ENCODE measurements at places on chromosomes 13 and 19.

- no peak for DNase-seq
These were observed 14.9 kb downstream of the FGF21 start for GRCh38 chr19:48770266-48770665.

GRCh38 chr19:4068047-4068966 lies 1.6 kb upstream of the ZBTB7A start:
- no peak for DNase-seq

- DNase-seq = no peak
These were observed 15.2 kb downstream of the SIGLEC7 start for GRCh38 chr19:51157265-51157664.

- DNase-seq = no peak
These were observed 13.9 kb downstream of the IGLON5 start for GRCh38 chr19:51325161-51325976.

- no peak for DNase-seq
These were observed 448.2 kb downstream of the LIG4 start for GRCh38 chr13:107767119-107767518.

- no peak for DNase-seq
These were observed 6.1 kb upstream of the CEACAM7 start for GRCh38 chr19:41694196-41694595.

GRCh38 chr13:74769333-74769732 lies 635.1 kb upstream of the KLF12 start:
- no peak for DNase-seq

GRCh38 chr13:98803921-98804320 lies 51.4 kb upstream of the SLC15A1 start:
- DNase-seq = no peak

- no peak for DNase-seq
These were observed 33.1 kb downstream of the ITM2B start for GRCh38 chr13:48266150-48266549.

DNA sequence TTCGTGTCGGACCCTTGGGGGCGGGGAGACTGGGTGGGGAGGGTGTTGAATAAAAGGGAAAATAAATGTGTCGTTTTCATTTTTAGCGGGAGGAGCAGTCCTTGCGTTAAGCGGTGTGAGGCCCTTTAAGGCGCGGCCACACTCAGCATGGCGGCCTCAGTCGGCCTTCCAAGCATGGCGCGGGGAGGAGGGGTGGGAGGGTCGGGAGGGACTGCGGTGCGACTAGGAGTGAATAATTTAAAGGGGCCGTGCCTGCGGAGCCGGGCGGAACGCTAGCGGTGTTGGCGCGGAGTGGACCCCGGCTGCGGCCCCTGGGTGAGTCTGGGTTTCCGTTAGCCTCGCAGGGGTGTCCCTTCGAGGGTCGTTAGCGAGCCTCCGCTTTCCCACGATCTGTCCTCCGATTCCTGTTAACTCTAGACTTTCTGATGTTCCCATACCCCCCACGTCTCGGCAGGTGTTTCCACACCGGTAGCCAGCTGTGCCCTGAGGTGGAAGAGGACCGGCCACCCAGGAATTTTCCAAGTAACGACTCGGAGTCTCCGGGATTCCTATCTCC lies 1.5 kb upstream of the PNPLA6 start:
- peak; percentile 54 for DNase-seq

DNA sequence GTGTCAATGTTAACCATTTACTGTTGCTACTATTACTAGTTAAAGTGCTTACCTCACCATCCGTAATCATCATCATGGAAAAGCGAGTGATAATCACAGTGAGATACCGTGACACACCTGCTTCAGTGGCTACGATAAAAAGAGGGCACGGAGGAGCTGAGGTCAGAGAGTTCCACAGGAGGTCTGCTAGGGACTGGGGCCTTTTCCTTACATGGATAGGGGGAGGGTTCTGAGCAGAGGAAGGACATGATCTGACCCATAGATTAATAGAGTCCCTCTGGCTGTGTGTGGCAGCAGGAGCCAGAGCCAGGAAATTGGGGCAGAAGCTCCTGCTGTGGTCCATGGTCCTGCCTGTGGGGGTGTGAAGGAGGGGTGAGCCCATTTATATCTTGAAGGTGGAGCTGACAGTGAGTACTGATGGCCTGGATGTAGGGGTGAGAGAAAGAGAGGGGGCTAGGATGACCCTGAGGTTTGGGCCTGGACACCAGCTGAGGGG lies 136.7 kb downstream of the SIPA1L3 start:
- DNase-seq = no peak

- no peak for DNase-seq
These were observed 3.0 kb downstream of the KLF12 start for GRCh38 chr13:74131227-74131626.

DNA sequence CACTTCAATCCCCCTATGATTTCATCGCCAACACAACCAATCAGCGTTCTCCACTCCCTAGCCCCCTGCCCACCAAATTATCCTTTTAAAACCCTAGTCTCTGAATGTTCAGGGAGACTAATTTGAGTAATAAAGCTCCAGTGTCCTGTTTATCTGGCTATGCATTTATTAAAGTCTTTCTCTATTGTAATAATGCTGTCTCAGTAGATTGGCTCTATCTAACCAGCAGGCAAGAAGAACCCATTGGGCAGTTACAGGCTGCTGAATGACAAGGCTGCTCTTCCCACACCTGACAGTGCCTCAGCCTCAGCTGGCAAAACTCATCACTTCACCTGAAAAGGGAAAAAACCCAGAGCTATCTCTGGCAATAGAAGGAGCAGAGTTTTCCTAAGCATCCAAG lies 20.2 kb upstream of the CHST8 start:
- DNase-seq = no peak

GRCh38 chr13:110161112-110161882 lies 145.7 kb downstream of the COL4A1 start:
- no peak for DNase-seq

DNA sequence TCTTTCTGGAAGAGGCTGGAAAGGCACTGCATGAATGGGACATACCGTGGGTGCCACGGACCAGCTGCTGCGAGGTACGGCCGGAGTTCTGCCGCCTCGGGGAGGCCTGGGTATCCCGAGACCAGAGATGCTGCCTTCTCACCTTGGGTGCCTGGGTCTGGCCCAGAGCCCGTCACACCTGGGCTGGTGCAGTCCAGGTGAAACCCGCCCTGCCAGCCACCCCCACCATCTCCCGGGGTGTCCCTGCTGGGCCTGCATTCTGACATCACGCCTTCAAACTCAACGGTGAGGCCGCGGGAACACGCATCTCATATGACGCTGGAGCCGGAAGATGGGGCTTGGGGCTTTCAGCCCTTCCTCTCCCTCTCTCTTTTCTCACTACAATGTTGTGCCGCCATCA lies 98.0 kb downstream of the GADD45B start:
- DNase-seq = no peak

- no peak for DNase-seq
These were observed 25.2 kb upstream of the KATNAL1 start for GRCh38 chr13:30332456-30333143.

GRCh38 chr19:6229951-6230712 lies 49.6 kb downstream of the MLLT1 start:
- no peak for DNase-seq

DNA sequence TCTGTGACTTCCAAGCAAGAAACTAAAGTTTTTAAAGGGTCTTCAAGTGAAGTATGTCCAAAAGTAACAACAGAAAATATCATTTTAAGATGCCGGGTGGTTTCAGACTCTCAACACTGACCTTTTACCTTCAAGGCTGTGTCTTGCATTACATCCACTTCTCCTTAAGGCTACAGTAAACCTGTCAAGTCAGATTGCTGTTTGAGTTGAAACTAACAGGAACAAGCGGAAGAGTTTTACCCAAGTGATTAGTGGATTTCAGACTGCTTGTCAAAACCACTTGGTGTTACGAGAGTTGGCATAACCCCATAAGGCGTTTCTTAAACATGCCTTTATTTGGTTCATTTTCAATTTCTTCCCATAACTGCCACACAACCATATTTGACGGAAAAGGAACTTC lies 283.1 kb downstream of the DCT start:
- no peak for DNase-seq

- no peak for DNase-seq
These were observed 22.4 kb upstream of the MIER2 start for GRCh38 chr19:366951-367350.

DNA sequence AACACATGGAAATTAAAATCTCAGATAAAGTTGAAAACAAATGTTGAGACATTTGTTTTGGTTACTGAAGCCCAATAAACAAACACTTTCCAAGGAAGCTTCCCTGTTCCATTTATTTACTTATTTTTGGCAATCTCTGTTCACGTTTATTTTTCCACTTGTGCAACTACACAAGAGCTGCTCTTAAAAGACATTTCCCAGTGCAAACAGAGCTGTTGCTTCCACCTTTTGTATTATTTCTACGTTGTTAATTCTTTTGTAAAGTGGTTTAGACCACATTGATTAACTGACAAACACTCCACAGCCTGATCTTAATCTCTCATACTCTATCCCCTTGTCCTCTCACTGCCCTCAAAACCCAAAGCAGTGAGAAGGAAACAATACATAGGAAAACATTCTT lies 757.6 kb downstream of the LIG4 start:
- DNase-seq = no peak

DNA sequence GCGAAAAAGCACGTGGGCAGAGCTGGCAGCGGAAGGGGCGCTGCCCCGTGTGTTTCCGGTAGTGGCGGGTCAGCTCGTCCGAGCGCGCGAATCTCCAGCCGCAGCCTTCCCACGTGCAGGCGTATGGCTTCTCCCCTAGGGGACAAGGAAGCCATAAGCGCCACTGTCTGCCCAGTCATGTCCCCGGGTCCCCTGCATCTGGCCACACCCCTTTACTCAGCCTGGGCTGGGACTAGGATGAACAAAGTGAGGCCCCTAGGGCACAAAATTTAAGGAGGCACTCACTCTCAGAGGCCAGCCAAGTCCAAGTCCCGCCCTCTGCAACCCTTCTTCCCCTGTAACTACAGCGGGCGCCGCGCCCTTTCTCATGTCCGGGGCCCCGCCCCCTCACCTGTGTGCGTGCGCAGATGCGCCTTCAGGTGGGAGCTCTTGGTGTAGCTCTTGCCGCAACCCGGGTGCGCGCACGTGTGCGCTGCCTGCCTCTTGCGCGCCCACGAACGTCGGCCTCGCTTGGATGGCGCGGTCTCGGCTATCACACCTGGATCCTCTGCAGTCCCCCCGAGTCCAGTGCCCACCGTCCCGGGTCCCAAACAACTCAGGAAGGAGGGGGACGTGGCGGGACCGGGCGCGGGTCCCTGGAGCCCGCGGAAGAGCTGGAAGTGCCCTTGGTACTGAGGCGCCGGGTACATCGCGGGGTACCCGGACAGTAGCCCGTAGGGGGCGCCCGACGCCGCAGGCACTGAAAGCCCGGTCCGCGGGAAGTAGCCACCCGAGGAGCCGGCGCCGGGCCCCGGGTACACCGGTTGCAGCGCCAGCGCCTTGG lies 1.9 kb downstream of the KLF1 start:
- DNase-seq = peak; percentile 38

GRCh38 chr19:45768655-45768983 lies 433 bp downstream of the SIX5 start:
- DNase-seq = no peak

GRCh38 chr19:4198467-4199126 lies 16.1 kb downstream of the ANKRD24 start:
- DNase-seq = no peak

DNA sequence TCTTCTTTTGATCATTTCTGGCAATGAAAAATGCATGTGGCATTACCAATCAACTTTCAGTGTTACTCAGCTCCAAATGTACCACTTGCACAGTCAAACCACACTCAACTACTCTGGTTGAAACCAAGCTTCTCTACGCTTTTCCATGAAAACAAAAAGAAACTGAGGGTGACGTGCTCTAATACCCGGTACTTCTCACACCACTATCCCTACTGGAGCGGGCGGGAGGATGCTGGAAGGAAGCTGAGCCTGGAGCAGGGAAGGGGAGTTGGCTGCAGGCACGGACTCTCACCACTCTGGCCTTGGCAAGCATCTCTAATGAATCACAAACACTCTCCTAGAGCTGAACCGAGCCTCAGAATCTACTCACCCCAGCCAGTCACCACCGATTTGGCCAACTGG lies 48.2 kb downstream of the STK24 start:
- no peak for DNase-seq

Measured in esophagus squamous epithelium (tissue), 5 donors.